Suprapubic skin (tissue), 4 donors: ENCODE measurements at places on chromosomes 1 and 21.

- H3K4me3 ChIP-seq, result no peak overlapping the region
- H3K27ac ChIP-seq, result peak overlapping the region; percentile 9
- no peak for DNase-seq
- H3K27me3 ChIP-seq, result no peaks in the 10 kb centered on the region
- H3K4me1 ChIP-seq, result peaks cover 62% of the 10 kb centered on the region
Observed at GRCh38 chr1:39395357-39395831, 96.0 kb upstream of the BMP8A start.

DNA sequence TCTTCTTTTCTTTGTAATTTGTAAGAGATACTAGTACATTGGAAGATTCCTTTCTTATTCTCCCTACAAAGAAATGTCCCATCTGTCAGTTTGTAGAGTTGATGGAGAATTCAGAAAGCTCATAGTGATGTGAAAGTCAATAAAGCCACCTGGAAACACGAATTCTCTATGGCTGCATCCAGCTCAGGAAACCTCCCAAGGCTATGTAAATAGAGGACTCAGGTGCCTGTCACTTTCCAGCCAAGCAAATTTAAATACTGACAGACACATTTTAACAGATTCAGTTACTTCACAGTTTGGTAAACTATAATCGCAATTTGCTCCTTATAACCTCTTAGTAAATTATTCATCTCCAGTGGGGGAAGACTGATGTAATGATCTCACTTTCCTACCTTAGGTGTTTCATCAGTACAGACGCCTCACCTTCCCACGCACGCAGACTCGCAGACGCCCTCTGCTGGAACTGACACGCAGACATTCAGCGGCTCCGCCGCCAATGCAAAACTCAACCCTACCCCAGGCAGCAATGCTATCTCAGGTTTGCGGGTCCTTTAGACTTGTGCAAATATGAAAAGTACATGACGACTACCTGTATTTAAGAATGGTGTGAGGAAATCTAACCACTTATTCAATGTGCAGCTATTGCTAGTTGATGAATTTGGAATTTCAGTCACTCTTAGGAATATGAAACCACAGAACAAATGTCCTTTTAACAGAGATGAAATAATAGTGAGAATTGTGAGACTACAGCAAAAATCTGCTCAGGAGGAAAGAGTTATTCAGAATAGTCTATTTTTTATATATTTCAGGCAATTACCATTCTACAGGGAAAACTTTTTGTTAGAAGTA lies 60.6 kb downstream of the PTPRC start:
- DNase-seq, result no peak
- no peak overlapping the region for H3K4me3 ChIP-seq
- H3K4me1 ChIP-seq, result no peaks in the 10 kb centered on the region
- H3K27me3 ChIP-seq, result peaks cover 7% of the 10 kb centered on the region

DNA sequence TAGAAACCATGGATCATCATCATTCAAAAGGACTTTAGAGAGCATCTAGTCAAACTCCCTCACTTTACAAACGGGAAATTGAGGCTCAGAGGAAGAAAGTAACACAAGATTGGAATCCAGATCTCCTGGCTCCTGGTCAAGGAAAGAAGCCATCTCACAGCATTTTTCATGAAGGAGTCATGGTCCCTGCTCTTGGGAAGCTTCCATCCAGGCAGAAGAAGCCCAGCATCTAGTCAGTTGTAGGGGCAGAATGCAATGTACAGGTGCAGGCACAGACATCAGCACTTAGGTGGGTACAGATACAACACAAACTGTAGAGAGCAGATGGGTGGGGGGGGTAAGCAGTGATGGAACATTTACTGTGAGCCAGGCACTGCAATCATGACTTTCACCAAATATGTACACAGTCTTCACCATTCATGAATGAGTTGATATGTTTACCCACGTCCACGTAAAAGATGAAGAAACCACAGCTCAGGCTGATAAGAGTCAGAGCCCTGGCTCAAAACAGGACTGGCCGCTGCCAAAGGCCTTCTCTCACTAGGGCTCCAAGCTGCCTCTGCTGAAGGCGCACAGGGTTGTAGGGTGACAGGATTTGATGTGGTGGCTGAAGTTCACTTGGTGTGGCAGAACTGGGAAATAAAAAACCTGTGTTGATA lies 44.0 kb downstream of the OPTC start:
- DNase-seq, result no peak
- no peak overlapping the region for H3K27ac ChIP-seq
- H3K27me3 ChIP-seq, result no peaks in the 10 kb centered on the region

DNA sequence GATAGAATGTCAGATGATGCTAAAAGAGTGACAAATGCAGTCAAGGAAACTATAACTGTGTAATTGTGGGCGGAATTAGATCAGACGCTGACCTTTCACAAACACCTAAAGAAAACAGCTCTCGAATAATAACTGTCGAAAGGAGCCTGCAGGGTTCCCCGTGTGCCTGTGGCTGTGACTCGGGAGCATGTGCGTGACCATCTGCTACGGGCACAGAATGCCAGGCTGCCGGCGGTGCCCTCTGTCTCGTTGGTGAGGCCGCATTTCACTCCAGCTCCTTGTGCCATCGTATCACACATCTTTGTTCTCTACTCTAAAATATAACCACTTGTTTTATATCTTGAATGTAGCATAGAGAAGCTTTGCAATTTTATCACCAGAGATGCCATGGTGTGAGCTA lies 267.8 kb upstream of the FMN2 start:
- H3K36me3 ChIP-seq, result no peaks in the 10 kb centered on the region
- no peak for DNase-seq
- no peaks in the 10 kb centered on the region for H3K27me3 ChIP-seq
- H3K4me3 ChIP-seq, result no peak overlapping the region
- H3K27ac ChIP-seq, result no peak overlapping the region
- H3K4me1 ChIP-seq, result no peaks in the 10 kb centered on the region

GRCh38 chr1:232244426-232244825 lies 385.5 kb downstream of the SIPA1L2 start:
- no peak overlapping the region for H3K4me3 ChIP-seq
- H3K27me3 ChIP-seq, result no peaks in the 10 kb centered on the region
- no peaks in the 10 kb centered on the region for H3K36me3 ChIP-seq
- H3K27ac ChIP-seq, result no peak overlapping the region
- DNase-seq, result no peak

GRCh38 chr1:5941671-5942070 lies 50.6 kb downstream of the NPHP4 start:
- no peak overlapping the region for H3K27ac ChIP-seq
- H3K4me1 ChIP-seq, result peaks cover 36% of the 10 kb centered on the region
- DNase-seq, result peak; percentile 58
- H3K27me3 ChIP-seq, result no peaks in the 10 kb centered on the region
- no peak overlapping the region for H3K4me3 ChIP-seq

DNA sequence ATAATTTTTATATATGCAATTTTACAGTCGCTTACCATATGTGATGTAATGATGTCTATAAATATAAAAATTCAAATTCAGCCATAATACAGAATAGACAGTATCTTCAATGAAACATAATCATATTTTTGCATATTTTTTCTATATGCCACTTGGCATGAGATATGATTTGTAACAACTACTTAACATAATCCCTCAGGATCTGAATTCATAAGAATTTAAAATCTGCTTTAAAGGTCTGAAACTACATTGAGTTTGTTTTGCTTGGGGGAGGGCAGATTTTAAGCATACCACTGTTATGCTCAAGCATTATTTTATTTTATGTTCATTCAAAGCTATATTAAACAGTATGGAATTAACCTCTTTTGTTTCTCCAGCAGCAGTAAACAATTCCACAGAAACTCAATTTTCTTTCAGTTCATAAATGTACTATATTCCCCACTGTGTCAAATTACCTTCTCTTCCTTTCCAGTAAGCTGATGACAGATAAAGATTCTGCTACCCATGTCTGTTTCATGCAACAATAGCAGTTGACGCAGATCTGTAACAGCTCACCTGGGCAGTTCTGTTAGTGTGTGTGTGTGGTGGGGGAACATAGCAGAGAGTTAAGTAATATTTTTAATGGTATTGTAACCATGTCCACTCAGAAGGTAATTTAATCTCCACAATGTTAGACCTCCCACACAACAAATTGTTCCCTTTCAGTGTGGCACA lies 224.8 kb downstream of the NTNG1 start:
- H3K27me3 ChIP-seq, result no peaks in the 10 kb centered on the region
- no peaks in the 10 kb centered on the region for H3K36me3 ChIP-seq
- H3K4me1 ChIP-seq, result no peaks in the 10 kb centered on the region
- no peak for DNase-seq
- no peak overlapping the region for H3K27ac ChIP-seq

DNA sequence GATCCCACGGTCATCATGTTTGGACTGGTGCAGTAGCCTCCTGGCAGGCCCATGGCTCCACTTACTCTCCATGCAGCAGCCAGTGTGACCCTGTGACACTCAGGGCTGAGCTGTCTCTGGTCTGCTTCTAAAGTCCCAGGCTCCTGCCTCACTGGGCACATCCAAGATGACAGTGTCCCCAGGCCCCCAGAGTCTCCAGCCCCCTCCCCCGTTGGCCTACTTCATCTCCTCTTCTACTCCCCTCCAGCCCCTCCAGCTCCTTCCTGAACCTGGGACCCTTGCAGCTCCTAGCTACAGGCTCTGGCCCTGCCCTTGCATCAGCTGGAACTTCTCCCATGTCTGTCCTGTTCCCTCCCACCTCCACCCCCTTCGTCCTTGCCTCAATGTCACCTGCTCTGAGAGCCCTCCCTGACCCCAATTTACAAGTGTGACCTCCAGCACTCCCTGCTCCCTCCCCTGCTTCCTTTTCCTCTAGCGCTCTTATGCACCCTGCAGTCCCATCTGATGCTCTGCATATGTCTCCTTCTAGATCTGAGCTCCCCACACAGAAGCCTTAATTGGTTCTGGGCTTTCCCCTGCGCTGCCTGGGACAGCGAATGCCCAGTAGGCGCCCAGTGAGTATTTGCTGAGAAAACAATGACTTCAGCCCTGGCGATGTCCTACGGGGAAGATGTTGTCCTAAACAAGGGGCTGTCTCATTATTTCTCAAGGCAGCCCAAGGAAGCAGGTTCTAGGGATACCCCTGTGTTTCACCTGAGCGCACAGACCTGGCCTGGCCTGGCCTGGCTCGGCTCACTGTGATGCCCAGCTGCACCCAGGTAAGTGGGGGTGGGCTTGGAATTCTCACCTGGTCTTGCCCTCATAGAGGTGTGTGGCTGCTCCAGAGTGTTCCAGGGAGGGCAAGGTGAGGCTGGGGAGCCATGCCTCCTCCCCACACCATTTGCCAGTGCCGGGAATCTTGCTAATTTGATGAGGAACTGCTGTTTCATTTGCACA lies 600.6 kb downstream of the PTPRU start:
- no peaks in the 10 kb centered on the region for H3K4me1 ChIP-seq
- H3K36me3 ChIP-seq, result no peaks in the 10 kb centered on the region
- H3K27ac ChIP-seq, result no peak overlapping the region
- H3K4me3 ChIP-seq, result no peak overlapping the region

GRCh38 chr1:22959545-22960360 lies 12.9 kb downstream of the LACTBL1 start:
- no peaks in the 10 kb centered on the region for H3K4me1 ChIP-seq
- no peak overlapping the region for H3K27ac ChIP-seq
- H3K36me3 ChIP-seq, result no peaks in the 10 kb centered on the region
- H3K4me3 ChIP-seq, result no peak overlapping the region
- no peak for DNase-seq

DNA sequence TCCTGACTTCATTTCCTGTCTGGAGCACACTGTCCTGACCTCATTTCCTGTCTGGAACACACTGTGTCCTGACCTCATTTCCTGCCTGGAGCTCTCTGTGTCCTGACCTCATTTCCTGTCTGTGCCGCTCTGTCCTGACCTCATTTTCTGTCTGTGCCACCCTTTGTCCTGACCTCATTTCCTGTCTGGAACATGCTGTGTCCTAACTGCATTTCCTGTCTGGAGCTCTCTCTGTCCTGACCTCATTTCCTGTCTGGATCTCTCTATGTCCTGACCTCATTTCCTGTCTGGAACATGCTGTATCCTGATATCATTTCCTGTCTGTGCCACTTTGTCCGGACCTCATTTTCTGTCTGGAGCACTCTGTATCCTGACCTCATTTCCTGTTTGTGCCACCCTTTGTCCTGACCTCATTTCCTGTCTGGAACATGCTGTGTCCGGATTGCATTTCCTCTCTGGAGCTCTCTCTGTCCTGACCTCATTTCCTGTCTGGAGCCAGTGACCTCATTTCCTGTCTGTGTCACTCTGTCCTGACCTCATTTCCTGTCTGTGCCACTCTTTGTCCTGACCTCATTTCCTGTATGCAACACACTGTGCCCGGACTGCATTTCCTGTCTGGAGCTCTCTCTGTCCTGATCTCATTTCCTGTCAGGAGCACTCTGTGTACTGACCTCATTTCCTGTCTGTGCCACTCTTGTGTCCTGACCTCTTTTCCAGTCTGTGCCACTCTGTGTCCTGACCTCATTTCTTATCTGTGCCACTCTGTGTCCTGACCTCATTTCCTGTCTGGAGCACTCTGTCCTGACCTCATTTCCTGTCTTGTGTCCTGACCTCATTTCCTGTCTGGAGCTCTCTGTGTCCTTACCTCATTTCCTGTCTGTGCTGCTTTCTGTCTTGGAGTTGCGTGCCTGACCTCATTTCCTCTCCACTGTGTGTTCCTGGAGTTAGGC lies 27.6 kb downstream of the SKI start:
- H3K4me1 ChIP-seq, result peaks cover 91% of the 10 kb centered on the region
- H3K36me3 ChIP-seq, result no peaks in the 10 kb centered on the region

- H3K27me3 ChIP-seq, result no peaks in the 10 kb centered on the region
- no peak overlapping the region for H3K27ac ChIP-seq
- H3K4me1 ChIP-seq, result no peaks in the 10 kb centered on the region
- H3K36me3 ChIP-seq, result no peaks in the 10 kb centered on the region
- no peak overlapping the region for H3K4me3 ChIP-seq
Observed at GRCh38 chr1:50681931-50682330, 258.7 kb upstream of the DMRTA2 start.

DNA sequence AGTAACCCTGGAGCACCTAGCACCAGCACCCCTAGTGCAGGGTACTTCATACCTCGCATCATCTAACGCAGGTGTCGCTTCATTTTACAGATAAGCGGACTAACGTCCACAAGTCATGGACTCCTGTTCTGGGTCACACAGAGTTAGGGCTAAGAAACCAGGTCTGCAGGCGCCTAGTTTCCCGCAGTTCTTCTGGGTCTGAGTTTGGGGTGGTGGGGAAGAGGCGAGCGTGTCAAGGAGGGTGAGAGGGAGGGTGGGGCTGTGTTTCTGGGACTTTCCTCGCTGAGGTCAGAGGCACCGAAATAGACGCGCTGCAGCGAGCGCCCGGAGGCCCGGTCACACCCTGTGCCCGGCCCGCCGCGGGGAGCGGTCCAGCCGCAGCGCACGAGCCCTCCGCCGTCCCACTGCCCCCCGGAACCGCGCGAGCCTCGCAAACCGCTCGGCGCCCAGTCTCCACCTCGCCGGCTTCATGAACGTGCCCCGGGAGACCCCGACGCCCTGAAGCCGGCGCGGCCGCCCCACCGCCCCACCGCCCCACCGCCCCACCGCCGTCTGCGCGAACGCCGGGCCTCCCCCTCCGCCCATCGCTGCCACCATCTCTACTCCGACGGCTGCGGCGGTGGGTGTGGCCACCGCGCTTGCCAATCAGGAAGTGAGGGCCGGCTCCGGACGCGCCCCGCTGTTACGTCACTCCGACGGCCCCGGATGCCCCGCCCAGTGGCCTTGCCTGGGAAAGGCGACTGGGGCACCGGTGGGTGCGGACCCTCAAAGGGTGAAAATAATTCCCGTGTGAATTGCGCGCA lies 12.3 kb downstream of the IFI6 start:
- H3K27ac ChIP-seq, result peak overlapping the region; percentile 98
- H3K36me3 ChIP-seq, result no peaks in the 10 kb centered on the region
- no peaks in the 10 kb centered on the region for H3K27me3 ChIP-seq

- H3K27ac ChIP-seq, result no peak overlapping the region
- no peaks in the 10 kb centered on the region for H3K36me3 ChIP-seq
- H3K27me3 ChIP-seq, result peaks cover 12% of the 10 kb centered on the region
- no peak overlapping the region for H3K4me3 ChIP-seq
- DNase-seq, result no peak
Observed at GRCh38 chr21:33189237-33189636, 40.5 kb upstream of the IFNAR2 start.
